Central memory CD8-positive, alpha-beta T cell (primary cell): ENCODE measurements at places on chromosomes 2 and 18.

DNA sequence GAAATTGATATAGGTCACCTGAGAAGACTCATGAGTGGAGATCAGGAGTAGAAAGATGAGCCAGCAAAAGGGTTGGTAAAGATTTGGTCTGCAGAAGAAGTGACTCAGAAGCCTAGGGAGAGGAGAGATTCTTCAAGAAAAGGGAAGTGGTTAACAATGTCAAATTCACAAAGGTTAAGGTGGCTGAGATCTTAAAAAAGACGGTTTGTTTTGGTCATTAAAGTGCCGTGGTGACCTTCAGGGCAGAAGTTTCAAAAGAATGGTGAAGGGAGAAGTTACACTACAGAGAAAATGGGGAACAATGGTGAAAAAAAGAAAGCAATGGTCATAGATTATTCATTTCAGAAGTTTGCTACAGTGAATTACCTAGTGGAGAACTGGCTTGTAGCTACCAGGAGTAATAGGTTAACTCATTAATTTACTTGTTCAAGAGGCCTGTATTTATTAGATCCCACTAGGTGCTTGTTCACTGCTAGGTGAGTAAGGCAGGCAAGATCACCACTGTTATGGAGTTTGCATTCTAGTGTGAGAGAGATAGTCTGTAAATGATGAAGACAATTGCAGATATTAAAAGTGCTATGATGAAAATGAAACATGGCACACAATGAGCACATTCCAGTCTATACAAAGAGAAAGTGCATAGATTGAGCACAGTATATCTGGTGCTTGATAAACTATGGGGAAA is 43.0 kb downstream of the FBXO48 start:
- DNase-seq = no peak
- peaks cover 28% of the 10 kb centered on the region for H3K4me1 ChIP-seq
- no peak overlapping the region for H3K27ac ChIP-seq
- no peaks in the 10 kb centered on the region for H3K27me3 ChIP-seq
- H3K36me3 ChIP-seq = no peaks in the 10 kb centered on the region
- no peak overlapping the region for H3K4me3 ChIP-seq

- H3K4me1 ChIP-seq = peaks cover 30% of the 10 kb centered on the region
- no peak for DNase-seq
- peaks cover 49% of the 10 kb centered on the region for H3K27me3 ChIP-seq
- no peak overlapping the region for H3K27ac ChIP-seq
Measured at GRCh38 chr2:173353556-173353955, 1.1 kb upstream of the CDCA7 start.

DNA sequence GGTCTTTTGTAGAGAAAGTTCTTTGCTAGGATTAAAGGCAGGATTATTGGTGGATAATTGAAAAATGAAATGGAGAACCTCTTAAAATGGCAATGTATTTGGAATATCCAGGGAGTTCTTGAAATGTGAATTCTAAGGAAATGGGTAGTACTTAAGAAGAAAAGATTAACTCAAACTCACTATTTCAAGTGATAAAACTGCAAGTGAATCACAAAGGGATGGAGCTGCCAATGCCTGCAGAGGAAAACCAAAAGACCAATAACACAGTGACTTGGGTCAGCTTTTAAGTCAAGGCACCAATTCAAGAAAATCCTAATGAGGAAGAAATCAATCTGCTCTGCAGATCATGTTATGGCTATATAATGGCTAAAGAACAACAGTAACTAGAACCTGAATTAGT is 67.6 kb upstream of the ETAA1 start:
- no peak for DNase-seq
- no peaks in the 10 kb centered on the region for H3K4me1 ChIP-seq
- H3K27ac ChIP-seq = no peak overlapping the region
- H3K27me3 ChIP-seq = peaks cover 17% of the 10 kb centered on the region

DNA sequence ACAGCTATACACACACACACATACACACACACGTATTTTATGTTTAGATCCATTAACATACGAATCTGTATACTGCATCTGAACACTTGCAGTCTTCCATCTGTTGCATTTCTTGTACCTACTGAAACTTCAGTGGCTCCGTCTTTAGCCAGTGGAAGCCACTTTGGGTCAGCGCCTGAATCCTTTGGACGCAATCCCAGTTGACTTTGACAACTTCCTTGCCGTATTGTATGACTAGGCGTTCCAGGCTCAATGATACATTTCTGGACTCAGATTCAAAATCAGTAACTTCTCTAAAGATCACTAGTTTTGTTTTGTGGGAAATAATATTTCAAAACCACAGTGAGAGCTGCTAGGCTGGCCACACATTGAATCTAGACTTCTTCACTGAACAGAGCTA is 101.5 kb upstream of the GPC1 start:
- H3K4me3 ChIP-seq = no peak overlapping the region
- no peaks in the 10 kb centered on the region for H3K36me3 ChIP-seq
- peaks cover 95% of the 10 kb centered on the region for H3K27me3 ChIP-seq
- no peaks in the 10 kb centered on the region for H3K4me1 ChIP-seq

DNA sequence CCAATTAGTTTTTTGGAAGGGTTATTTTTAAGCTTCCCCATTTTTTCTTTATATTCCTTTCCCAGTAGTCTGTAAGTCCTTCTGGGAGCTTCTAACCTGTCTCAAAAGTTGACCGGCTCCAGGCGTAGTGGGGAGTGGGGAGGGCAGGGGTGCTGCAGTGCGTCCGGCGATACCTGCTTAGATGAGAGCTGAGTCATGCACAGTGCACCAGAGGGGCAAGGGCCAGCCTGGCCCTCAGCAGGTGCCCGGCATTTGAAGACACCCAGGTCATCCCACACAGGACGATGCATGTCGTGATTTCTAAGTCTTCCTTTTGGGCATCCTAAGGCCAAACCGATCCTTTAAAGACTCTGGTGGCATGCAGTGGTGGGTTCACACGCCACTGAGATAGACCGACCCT is 73.4 kb downstream of the TPO start:
- H3K27me3 ChIP-seq = no peaks in the 10 kb centered on the region
- H3K4me3 ChIP-seq = no peak overlapping the region
- no peak overlapping the region for H3K27ac ChIP-seq
- no peak for DNase-seq
- no peaks in the 10 kb centered on the region for H3K36me3 ChIP-seq
- no peaks in the 10 kb centered on the region for H3K4me1 ChIP-seq

GRCh38 chr2:172964511-172965139 is 111.0 kb upstream of the MAP3K20 start:
- H3K27ac ChIP-seq = no peak overlapping the region
- H3K4me3 ChIP-seq = no peak overlapping the region
- H3K4me1 ChIP-seq = no peaks in the 10 kb centered on the region
- DNase-seq = no peak

DNA sequence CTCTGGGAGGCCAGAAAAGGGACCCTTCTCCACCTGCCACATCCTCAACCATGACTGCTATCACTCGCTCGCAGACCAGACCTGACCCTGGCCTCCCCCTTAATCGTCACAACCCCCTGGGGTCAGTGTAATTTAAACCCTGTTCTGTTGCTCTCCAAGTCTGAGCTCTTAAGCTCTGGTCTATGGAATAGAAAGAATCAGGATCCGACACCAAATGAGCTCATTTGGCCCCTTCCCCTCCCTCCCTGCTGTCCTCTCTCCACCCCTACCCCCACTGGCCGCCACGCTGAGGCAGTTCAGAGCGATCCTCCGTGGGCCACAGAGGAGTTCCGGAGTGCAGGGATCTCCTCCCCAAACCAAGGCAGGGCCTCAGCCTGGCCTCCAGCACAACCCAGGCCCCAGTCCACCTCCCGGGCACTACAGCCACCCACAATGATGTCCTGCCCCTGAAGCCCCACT is 5.3 kb downstream of the DNMT3A start:
- H3K36me3 ChIP-seq = no peaks in the 10 kb centered on the region
- peaks cover 64% of the 10 kb centered on the region for H3K4me1 ChIP-seq
- DNase-seq = no peak
- no peaks in the 10 kb centered on the region for H3K27me3 ChIP-seq
- no peak overlapping the region for H3K4me3 ChIP-seq

DNA sequence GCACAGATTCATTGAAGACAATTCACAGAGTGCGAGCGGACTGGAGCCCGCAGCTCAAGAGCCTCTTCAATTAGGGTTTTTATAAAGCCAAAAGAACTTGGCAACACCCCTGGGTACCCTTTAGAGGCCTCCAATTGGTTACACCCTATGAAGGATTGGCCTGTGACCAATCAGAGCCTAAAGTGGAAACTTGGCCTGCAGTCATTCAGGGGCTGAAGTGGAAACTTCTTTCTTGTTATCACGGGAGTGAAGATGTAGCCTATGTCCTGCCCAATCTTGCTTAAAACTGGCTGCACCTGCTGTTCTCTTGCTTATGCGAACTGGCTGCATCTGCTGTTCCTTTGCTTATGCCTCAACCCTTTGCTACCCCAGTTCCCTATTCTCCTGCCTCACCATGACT is 1.8 kb upstream of the HJURP start:
- peaks cover 19% of the 10 kb centered on the region for H3K27me3 ChIP-seq
- no peak overlapping the region for H3K27ac ChIP-seq
- DNase-seq = no peak
- peak overlapping the region; percentile 88 for H3K4me3 ChIP-seq
